ENCODE measurements at places on chromosomes 3 and 15. TPM values are rescaled to one million over a fixed set of nuclear protein-coding genes. Genes with fewer than 3 reads are reported as not detected.

DNA sequence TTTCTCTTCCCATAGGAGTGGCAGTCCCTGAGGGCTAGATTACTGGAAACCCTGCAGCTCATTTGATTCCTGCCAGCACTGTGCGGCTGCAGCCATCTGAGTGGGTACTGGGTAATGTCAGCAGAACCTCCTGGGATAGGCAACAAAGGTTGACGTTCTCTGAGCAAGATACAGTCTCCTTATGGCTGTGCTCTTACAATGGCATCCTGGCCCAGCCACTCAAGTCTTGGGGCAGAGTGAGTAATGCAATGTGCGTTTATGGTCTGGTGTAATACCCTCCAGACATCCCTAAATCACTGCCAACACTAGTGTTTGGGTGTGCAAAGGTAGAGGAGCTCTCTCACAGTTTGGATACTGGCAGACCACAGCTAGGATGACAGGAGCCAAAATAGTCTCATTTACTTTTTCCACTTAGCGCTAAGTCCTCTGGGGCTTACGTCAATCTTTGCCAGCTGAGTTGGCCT lies 775.8 kb downstream of the ZNF385D start:
- DNase-seq, result no peak

GRCh38 chr15:67762610-67763368 lies 62.5 kb upstream of the SKOR1 start:
- no peak for DNase-seq

Gene IL5RA
- total RNA-seq, result not detected

GRCh38 chr3:194082743-194083636 lies 53.0 kb upstream of the HES1 start:
- DNase-seq, result no peak

- DNase-seq, result no peak
Observed at GRCh38 chr3:192570821-192571791, 156.2 kb downstream of the FGF12 start.

GRCh38 chr3:79167651-79168416 lies 600.0 kb downstream of the ROBO1 start:
- DNase-seq, result no peak

DNA sequence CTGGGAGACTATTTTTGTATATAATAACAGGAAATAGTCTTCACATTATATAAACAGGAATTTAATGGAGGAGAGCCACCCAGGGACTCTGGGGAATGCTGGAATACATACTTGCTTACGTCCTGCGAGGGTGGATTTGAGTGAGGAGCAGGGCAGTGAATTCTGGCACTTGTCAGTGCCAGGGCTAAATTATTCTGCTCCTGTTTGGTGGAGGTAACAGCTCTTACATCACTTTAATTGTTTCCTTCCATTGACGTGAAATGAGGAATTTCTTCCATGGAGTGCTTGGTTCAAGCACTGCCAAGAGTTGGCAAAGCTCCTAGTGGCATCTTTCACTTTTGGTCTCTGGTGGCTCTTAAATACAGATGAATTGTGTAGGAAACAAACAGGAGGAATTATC lies 94.1 kb upstream of the GOLGA8J start:
- no peak for DNase-seq

DNA sequence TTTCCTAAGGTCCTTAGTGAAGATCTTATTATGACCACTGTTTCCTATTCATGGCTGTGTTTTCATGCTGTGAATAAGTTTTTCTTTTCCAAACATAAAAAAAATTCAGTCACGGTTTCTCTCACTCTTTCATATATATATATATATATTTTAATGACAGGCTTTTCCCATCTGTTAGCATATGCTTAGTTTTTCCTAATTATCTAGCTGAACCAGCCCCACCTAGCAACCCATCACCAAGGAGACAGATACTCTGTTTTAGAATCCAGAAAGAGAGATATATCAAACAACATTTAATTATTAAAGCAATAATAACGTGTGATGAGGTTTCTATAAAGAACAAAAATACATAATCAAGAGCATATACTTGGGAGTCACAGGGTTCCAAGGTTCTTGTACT lies 58.3 kb downstream of the TMCC1 start:
- no peak for DNase-seq

Gene STRA6
- total RNA-seq, result 0.54 TPM

DNA sequence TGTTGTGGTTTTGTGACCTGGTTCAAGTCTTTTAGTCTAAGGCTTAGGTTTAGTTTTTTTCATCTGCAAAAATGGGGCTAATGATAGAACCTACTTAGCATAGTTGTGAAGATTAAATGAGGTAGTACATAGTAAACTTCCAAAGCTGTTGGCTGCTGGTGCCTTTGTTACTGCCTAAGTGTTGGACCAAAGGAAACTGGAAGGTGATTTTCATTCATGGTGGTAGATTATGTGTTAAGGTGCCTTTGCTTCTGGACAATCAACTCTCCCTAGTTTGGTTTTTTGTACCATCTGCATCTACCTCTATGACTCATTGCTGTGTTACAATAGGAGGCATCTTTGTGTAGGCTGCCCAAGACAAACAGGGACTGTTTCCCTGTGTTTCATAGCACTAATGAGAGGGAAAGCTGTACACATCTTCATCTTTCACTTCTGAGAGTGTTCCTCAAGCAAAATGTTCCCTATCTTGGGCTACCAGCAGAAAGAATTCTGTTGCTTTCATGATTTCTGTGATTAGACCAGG lies 3.2 kb downstream of the MAP2K1 start:
- no peak for DNase-seq

DNA sequence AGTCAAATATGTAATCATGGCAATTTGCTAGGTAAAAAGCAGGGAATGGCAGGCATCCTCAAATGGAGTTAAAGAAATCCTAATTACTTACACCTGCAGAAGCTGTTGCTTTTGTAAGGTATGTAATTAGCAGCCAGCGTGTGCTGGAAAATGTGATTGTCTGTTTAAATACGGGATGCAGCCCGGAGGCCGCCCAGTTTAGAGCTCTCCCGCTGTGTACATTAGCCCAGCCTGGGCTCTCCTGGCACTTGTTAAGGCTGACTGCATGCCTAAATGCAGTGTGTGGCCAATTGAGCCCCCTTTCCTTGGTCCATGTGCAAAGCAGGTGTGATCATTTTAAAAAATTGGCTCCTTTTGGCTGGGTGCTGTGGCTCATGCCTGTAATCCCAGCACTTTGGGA lies 9.0 kb downstream of the DPH3 start:
- DNase-seq, result no peak

GRCh38 chr3:3665546-3665945 lies 133.7 kb upstream of the LRRN1 start:
- DNase-seq, result no peak

Gene TMEM212
- total RNA-seq, result not detected

Gene SERINC4
- 0.12 TPM for total RNA-seq

DNA sequence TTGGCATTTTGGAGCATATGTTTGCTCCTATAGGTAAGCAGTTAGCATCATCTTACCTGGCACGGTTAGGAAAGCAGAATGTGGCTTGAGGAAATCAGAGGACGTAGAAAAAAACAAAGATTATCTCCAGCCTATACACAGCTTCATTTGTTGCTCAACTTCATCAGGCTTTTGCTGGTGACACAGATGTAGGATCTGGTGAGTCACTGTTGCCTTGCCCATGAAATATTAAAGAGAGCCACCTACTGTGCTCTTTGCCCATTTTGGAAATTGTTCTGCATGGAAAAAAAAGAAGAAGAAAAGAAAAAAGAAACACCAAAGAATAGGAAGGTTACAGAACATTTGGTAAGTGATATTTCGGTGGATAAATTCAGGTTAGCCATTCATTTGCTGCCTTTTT lies 3.8 kb downstream of the IL1RAP start:
- no peak for DNase-seq

DNA sequence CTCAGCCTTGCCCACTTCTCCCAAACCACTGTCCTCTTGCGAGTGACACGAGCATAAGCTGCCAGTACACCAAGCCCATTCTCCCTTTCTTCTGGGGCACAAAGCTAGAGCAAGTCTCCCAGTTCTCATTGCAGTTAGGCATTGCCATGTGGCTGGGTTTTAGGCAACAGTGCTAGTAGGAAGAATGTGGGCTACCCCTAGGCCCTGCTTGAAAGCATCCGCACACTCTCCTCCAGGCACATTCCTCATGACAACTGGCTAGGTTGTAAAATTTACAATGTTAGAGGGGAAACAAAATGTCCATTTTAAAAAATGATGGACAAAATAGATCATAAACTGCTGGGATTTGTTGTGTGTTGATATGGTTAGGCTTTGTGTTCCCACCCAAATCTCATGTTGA lies 19.7 kb downstream of the ITGB5 start:
- DNase-seq, result no peak

- DNase-seq, result no peak
Observed at GRCh38 chr3:120171134-120171873, 77.1 kb upstream of the GSK3B start.

- DNase-seq, result no peak
Observed at GRCh38 chr15:36911322-36911944, 188.9 kb downstream of the MEIS2 start.

Gene SKOR1
- 0.81 TPM for total RNA-seq

Measured in HCT116 (cell line).